ENCODE measurements at places on chromosomes 13 and 19.

DNA sequence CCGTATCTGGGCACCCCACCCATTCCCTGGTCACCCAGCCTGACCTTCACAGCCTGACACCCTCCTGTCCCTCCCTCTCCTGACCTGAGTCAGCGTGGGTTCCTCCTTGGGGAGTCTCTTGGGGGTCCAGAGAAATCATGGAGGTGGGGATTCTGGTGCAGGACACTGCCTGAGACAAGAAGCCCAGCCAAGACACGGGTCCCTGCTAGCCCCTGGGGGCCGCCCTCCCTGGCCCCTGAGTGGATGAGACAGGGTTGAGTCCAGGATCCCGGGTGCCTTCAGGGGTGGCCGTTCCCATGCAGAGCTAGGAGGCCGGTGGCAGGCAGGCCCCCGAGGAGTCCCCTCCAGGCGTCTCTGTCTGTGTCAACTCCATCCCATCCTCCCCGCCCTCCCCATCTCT, 1.6 kb downstream of the MAP2K7 start:
- no peak for DNase-seq

GRCh38 chr13:91101381-91101780, 246.1 kb upstream of the MIR17HG start:
- DNase-seq: no peak

DNA sequence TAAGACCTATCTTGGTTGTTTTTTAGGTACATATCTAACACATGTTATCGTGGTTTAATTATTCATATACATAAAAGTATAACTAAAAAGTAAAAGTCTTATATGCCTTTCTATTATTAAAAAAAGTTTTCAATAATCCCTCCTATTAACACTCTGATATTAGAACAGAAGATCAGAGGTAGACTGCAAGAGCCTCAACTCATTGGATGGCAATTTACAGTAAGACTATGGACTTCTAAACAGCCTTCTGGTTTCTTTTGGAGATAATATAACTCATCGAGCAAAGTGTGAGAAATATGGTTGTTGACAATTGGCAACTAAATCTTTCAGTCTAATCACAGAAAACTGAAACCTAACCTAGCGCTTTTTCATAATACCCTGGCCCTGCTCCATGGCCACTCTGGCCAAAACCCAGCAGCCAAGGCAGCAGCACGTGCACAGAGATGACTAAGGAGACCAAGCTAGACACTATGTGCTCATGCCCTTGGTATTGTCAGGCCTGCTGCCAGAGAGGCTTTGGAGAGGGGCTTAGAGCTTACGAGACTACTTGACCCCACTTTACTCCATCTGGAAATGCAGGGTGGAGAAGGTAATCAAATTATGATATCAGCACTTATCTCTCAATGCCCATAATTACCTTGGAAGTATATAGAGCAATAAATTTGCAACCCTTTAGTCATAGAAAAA, 40.6 kb upstream of the EEF1AKMT1 start:
- no peak for DNase-seq

DNA sequence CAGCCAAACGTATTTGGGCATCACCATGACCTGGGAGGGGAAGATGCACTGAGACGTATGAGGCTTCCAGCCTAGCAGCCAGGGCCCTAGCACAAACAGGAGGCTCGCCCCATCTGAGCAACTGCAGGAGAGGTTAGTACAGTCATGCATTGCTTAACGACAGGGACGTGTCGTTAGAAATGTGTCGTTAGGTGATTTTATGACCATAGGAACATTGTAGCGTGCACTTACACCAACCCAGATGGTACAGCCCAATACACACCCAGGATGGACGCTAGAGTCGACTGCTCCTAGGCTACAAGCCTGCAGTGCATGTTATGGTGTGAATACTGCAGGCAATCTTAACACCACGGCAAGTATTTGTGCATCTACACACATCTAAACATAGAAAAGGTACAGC, 9.3 kb downstream of the CD177 start:
- DNase-seq: no peak

DNA sequence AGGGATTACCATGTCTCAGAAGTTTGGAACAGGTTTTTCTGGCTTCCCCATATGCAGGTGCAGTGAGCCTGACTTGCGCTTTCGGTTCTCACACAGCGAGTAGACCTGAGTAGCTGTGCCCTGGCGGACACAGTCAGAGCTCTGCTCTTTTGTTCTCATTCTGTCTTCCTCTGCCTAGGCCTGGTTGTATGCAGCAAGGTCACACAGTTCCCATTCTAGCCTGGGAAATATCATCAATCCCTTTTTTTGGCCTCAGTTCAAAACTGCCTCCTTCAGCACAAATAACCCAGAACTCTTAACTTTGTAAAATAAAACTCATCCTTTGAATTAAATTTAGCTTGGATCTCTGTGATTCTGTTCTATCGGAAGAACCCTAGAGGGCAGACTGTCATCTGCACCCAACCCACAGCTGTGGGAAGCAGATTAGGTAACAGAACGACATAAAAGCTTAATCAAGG, 10.2 kb downstream of the OXGR1 start:
- no peak for DNase-seq

GRCh38 chr13:96238861-96239260, 149.0 kb downstream of the HS6ST3 start:
- no peak for DNase-seq

DNA sequence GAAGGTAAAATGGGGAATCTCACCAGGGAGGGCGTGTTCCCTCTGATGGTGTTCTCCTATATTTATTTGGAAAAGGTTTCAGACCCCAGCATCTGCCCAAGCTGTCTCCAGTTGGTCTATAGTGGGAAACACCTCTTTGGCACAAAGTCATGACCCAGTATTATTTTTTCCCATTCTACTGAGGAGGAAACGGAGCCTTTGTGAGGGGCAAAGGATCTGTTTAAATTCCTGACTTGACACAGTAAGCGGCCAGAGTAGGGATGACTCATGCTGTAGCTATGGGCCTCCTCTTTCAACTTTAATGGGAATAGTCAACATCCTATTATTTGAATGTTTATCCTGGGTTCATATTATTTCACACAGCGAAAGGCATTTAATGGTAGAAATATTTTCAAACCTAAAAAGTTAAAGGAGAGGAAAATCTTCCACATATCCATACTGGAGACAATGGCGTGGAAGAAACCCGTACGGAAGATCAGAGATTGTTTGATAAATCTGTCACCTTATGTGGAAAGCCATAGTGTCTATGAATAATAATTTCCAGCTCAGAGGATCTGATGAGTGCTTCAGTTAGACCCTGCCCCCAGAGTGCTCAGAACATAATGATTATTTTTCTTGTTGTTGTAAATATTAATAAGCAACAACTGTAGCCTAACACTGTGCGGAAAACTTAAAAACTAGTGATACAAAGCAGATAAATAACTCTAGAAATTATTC, 126.0 kb downstream of the FOXO1 start:
- no peak for DNase-seq

DNA sequence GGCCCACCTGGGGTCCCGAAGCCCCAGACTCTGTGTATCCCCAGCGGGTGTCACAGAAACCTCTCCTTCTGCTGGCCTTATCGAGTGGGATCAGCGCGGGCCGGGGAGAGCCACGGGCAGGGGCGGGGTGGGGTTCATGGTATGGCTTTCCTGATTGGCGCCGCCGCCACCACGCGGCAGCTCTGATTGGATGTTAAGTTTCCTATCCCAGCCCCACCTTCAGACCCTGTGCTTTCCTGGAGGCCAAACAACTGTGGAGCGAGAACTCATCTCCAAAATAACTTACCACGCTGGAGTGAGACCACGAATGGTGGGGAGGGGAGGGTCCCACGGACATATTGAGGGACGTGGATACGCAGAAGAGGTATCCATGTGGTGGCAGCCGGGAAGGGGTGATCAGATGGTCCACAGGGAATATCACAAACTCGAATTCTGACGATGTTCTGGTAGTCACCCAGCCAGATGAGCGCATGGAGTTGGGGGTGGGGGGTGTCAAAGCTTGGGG, 1.0 kb upstream of the ICAM5 start:
- DNase-seq: no peak

DNA sequence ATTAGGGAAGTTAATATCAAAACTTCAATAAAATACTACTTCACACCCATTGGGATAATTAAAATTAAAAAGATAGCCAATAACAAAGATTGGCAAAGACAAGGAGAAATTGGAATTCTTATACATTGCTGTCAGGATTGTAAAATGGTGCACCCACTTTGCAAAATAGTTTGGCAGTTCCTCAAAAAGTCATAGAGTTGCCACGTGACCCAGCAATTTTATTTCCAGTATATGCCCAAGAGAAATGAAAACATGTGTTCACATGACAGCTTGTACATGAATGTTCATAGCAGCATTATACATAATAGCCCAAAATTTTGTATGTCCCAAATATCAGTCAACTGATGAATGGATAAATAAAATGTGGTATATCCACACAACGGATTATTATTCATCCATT, 3.3 kb downstream of the MBD3L1 start:
- no peak for DNase-seq

GRCh38 chr13:78060966-78061365, 142.3 kb upstream of the EDNRB start:
- DNase-seq: no peak

- DNase-seq: no peak
These were observed 335.5 kb downstream of the TBC1D4 start for GRCh38 chr13:75146436-75146835.

GRCh38 chr13:107121793-107122192, 553.9 kb upstream of the ARGLU1 start:
- DNase-seq: no peak

GRCh38 chr13:107124129-107124718, 556.3 kb upstream of the ARGLU1 start:
- DNase-seq: no peak

DNA sequence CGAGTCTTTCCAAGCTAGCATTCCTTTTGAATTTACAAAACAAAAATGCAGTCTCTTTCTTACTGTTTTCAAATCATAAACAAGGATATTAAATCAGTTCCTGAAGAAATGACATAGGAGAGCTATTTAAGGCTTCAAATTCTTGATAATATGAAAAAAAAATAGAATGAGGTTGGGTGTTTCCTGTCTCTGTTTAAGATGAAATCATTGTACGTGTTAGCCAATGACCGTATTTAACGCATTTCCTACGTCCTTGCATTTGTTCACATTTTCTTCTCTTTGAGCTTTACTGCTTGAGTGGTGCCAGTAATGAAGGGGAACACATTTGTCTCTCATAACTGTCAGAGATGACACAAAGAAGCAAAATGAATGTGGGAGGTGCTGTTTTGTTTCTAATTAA, 821.3 kb downstream of the DIAPH3 start:
- no peak for DNase-seq

DNA sequence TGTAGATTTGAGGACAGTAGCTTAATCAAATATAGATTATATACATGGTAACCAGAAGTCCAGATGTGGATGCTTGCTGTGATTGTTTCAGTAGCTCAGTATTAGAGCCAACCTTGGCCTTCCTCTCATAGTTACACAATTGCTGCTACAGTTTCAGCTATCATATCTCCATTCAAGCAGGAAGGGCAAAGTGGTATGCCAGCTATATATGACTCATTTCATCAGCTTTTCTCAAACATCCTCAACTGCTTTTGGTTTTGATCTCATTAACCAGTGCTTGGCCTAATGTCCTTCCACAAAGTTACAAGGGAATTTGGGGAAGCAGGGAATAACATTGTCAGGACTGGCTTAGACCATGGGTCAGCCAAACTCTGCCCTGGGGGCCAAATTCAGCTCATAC, 73.0 kb upstream of the MAB21L1 start:
- no peak for DNase-seq

GRCh38 chr19:11145536-11145924, 10.1 kb downstream of the SPC24 start:
- no peak for DNase-seq

DNA sequence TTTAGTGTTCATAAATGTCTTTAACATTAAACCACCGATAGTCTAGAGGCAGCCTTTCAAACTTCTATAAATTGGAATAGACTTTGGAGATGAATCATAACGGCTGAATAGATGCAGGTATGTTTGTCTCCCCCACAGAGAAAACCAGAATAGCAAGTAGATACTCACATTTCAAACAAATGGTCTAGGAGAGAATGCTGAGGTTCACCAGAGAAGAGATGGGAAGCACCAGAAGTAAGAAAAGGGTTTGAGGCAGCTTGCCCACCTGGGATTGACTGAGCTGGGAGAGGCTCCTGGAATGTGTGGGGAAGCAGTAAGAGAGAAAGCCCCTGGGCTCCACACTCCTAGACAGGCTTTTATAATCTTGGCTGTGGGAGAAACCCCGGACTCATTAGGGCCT, 6.4 kb downstream of the IGFL3 start:
- no peak for DNase-seq

- no peak for DNase-seq
These were observed 222.4 kb downstream of the UQCRFS1 start for GRCh38 chr19:28990522-28990921.

DNA sequence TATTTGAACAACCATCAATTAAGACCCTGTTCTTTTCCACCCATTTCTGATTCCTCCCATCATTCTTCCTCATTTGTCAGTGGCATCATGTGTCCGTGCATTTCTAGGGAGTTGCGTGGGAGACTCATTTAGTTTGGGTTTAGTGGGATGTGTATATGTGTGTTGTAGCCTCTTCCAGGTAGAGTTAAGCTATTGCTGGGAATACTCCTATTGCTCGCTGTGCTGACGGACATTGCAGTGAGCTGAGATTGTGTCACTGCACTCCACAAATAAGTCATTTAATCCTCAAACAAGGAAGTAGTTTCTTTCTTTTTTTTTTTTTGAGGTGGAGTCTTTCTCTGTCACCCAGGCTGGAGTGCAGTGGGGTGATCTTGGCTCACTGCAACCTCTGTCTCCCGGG, 42.2 kb upstream of the RCBTB2 start:
- DNase-seq: no peak

GRCh38 chr19:39335168-39335548, 685 bp downstream of the GMFG start:
- no peak for DNase-seq

GRCh38 chr13:110911880-110912279, 3.0 kb downstream of the ANKRD10 start:
- no peak for DNase-seq

- DNase-seq: no peak
These were observed 1159.8 kb upstream of the MIR17HG start for GRCh38 chr13:90187478-90188350.

GRCh38 chr19:9952276-9952675, 16.0 kb upstream of the OLFM2 start:
- no peak for DNase-seq

GRCh38 chr19:40136818-40137217, 46.1 kb upstream of the ZNF780A start:
- no peak for DNase-seq

DNA sequence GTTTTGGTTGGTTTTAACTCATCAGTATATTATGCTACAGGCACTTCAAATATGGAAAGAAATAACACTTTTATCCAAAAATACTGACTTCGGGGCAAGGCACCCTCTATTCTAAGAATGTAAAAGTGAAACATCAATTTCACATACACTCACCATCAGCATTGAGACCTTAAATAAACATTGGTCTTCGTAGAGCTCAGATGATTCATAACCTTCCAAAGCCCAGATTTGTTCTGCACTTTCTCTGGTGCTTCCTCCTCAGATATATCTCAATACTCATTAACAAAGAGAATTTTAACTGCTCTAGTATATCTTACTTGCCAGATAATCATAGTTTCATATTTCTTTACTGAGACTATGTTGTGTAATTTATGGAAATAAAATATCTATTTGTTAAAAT, 794.3 kb downstream of the LIG4 start:
- no peak for DNase-seq

- no peak for DNase-seq
These were observed 2.0 kb upstream of the PIK3R2 start for GRCh38 chr19:18150776-18151624.

Data from T-helper 22 cell (primary cell).